ENCODE measurements at places on chromosomes 16 and 17. TPM values are rescaled to one million over a fixed set of nuclear protein-coding genes. Genes with fewer than 3 reads are reported as not detected.
A peak's percentile ranks its signal among the peaks of the same experiment; 100 is the strongest.

DNA sequence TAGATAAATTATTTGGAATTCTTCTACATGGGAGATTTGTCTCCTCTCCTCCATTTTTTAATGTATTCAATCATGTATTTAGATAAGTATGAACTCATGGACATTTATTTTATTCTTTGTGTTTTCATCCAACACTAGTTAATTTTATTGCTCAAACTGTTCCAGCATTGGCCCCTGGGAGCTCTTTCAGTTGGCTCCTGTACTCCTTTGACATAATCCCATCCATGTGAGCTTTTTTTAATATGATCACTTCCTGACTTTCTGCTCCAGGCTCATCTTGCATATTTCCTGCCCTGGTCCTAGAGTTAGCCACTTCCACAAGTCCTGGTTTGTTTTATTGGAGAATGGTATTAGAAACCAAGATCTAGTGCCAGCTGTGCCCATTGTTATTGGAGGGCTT, 419.0 kb upstream of the CDH11 start:
- peak; percentile 89 for DNase-seq

- no peak for DNase-seq
These were observed 489.1 kb upstream of the SALL1 start for GRCh38 chr16:51640196-51640595.

- DNase-seq = peak; percentile 83
These were observed 75.8 kb upstream of the ZNF469 start for GRCh38 chr16:88306860-88307545.

The KRTAP4-11 gene
- not detected for polyA plus RNA-seq

GRCh38 chr17:36475346-36475970, 11.0 kb upstream of the ZNHIT3 start:
- no peak for DNase-seq

The SIAH1 gene
- 31.3 TPM for polyA plus RNA-seq

GRCh38 chr16:83744441-83744981, 63.3 kb upstream of the HSBP1 start:
- peak; percentile 22 for DNase-seq

DNA sequence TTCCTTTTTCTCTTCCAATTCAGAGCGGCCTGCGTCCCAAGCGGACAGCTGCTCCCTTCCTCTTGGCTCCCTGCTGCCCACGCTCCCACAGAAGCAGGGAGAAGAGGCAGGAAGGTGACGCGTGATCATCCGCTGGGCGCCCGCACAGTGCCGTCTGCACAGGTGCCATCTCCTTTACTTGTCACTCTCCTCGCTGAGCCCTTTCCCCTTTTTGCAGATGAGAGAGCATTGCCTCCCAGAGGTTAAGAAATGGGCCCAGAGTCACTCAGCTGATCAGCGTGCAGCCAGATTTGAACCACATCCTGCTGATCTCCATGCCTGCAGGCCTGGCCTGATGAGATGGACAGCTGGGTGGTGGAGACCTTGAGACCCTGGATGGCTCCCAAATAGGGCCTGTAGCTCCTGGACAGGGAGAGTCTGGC, 299.8 kb downstream of the SEC14L1 start:
- peak; percentile 79 for DNase-seq

- DNase-seq = no peak
These were observed 18.8 kb downstream of the B9D1 start for GRCh38 chr17:19343671-19344151.

The CLEC19A gene
- polyA plus RNA-seq = not detected

DNA sequence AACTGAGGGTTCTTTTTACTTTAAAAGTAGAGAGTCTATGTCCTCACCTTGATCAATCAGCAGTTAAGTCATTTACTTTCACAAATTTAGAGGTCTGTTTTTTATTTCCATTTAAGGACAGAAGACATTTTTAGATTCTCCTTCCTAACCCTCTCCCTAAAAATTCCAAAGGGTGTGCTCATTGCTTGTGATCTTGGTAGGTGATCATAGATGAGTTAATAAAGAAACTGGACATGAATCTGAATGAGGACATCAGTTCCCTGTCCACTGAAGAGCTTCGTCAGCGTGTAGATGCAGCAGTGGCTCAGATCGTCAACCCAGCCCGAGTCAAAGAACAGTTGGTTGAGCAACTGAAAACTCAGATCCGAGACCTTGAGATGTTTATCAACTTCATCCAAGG, 8.8 kb downstream of the RUNDC1 start:
- DNase-seq = no peak

The HSD11B2 gene
- polyA plus RNA-seq = 9.6 TPM

- no peak for DNase-seq
These were observed 34.5 kb downstream of the USP7 start for GRCh38 chr16:8929086-8929748.

DNA sequence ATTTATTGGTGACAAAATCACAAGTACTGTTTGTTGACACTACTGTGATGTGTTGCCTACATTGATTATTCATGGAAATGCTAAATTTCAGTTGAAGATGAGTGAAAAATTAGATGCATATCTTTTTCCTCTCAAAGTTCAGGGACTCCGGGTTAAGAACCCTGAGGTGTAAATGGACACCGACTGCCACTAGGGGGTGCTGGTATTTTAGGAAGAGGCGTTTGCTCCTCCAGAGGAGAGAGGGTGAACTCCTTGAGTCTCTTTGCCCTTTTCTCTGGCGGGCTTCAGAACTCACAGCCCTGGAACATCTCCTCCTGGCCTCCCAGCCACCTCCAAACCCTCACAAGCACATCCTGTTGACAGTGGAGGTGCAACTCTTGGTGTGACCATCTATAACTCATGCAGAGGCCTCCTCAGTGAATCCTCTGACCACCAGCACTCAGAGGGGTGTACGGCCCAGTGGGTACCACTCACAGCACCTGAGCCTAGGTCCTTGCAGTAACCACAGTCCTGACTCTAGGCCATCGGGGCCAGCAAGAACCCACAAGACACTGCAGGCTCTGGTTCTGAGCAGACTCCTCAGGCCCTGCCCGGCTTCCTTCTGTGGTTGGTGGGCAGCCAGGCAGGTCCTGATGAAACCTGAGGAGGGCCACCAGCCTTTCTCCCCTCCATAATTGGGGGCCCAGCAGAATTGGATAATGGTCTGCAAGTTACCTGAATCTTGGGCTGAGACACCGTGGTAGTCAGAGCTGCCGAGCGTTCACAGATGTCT, 26.2 kb upstream of the PIK3R5 start:
- DNase-seq = peak; percentile 74

DNA sequence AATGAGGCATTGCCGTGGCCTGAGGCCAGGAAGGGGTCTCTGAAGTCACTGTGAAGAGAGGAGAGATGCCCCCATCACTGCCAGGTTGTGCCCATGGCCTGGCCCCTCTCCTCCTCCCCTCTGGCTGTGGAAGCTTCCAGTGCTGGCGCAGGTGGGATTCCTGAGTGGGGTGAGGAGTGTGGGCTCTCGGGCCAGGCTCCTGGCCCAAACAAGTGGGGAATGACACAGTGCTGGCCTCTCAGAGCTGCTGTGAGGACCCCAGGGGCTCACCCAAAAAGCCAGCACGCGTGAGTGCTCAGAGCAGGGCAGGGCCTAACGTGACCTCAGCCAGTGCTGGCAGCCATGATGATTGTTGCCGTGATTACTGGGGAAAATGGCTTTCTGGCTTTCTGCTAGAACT, 53.5 kb upstream of the MTSS2 start:
- DNase-seq = no peak

DNA sequence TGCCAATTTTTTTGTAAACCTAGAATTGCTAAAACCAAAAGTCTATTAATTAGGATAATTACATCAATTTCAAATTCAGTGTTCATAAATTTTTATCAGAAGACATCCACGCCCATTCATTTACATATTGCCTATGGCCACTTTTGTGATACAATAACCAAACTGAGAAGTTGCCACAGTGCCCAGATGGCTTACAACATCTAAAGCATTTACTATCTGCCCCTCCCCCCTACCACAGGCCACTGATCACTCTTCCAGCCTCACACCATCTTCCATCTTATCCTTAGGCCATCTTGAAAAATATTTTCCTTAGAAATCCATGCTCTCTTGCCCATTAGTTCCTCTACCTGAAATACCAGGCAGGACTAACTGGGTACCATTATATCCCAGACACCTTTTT, 6.3 kb upstream of the PRKAR1A start:
- DNase-seq = no peak

DNA sequence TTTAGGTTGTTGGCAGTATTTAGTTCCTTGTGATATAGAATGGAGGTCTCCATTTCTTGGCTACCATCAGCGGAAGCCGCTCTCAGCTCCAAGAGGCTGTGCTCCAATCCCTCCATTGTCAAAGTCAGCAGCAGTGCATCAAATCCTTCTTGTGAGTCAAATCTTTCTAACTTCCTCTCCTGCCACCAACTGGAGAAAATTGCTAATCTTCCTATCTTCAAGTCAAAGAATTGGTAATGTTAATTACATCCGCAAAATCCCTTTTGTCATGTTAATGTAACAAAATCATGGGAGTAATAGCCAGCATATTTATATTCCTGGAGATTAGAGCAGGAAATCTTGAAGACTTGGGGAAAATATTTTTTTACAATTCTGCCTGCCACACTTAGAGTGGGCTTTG, 436.4 kb upstream of the DYNLRB2 start:
- DNase-seq = peak; percentile 26

DNA sequence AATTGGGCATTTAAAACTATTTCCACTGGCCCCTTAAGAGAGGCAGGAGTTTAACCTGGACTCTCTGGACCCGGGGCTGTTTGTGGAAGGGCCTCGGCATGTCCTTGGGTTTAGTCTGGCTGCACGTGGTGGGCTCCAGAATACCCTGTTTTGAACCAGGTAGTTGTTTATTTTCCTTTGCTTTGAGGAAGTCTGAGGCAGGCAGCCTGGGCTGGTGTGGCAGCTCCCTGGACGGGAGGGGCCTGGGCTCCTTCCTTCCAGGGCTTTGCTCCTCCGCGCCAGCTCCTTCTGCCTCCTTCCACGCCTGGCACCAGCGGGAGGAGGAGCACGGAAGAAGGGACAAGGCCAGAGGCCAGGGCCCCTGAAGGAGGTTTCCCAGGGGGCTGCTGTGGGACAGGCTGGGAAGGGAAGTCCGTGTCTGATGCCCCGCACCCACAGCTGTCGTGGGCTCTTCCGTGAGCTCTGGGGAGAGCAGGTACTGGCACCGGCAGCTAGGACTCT, 15.5 kb downstream of the BANP start:
- DNase-seq = no peak

The KRTAP4-1 gene
- not detected for polyA plus RNA-seq

The C16orf96 gene
- polyA plus RNA-seq = 0.59 TPM

GRCh38 chr17:56630202-56630601, 36.7 kb downstream of the NOG start:
- DNase-seq = no peak

GRCh38 chr17:20008242-20009051, 712 bp upstream of the SPECC1 start:
- DNase-seq = peak; percentile 16

GRCh38 chr17:18042983-18043382, 3.8 kb downstream of the GID4 start:
- DNase-seq = no peak

The TPSD1 gene
- polyA plus RNA-seq = not detected

DNA sequence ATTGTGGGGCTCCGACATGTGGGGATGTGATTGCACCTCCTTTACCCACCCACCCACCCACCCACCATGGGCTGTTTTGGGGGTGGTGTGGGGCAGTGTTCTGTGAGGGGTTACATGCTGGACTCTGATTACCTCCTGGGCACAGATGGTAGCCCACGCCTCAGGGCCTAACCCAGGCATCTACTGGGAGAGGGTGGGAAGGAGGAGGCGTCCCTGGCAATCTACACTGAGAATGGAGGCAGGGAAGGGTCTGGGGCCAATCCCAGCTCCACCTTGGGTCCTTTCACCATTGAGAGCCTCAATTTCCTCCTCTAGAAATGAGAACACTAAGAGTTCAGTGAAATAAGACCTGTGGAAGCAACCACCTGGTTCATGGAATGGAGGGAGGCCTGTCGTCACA, 11.7 kb upstream of the DOK4 start:
- DNase-seq = no peak

DNA sequence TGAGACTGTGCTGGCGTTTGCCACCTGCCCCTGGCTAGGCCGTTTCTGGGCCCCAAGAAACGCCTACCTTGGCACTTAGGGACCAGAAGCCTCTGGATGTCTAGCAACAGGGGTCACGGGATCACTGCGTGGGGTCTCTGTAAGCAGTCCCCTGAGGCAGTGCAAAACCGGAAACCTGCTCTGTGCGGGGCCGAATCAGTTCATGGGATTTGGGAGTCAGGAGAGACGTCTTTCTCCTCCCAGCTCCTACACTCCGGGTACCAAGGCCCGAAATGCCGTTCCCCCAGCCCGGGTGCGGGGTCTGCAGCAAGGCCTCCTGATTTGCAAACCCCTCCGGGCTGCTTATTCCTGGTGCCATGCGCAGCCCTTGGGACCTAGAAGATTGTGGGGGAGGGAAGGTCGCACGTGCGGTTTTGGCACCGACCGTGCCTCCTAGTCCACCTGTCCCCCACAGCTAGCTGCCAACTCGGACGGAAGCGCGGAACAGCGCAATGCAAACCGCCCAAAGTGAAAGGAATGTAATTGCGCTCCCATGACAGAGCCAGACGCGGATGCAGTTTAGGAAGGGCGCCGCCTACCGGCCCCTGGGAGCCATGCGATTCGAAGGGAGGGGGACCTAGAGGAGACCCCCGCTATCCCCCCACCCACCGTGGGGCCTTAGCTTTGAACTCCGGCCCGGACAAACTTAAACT, 6.5 kb downstream of the IRX5 start:
- DNase-seq = peak; percentile 63

The PRSS36 gene
- 2.1 TPM for polyA plus RNA-seq

- peak; percentile 31 for DNase-seq
These were observed 180.0 kb downstream of the CHD9NB start for GRCh38 chr16:52872731-52873130.

DNA sequence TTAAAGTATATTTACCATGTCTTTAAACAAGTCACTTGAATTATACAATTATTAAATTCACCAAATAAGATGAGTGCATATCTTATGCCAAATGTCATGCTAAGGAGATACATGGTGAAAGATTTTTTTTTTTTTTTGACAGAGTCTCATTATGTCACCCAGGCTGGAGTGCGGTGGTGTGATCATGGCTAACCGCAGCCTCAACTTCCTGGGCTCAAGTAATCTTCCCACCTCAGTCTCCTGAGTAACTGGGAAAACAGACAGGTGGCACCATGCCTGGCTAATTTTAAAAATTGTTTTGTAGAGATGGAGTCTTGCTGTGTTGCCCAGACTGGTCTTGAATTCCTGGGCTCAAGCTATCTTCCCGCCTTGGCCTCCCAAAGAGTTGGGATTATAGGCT, 149.0 kb upstream of the GOT2 start:
- no peak for DNase-seq

GRCh38 chr17:78379131-78379491, 662 bp downstream of the PGS1 start:
- DNase-seq = no peak

The KRT24 gene
- polyA plus RNA-seq = not detected

GRCh38 chr17:36511216-36511615, 23.5 kb downstream of the MYO19 start:
- no peak for DNase-seq

GRCh38 chr17:71440513-71440912, 680.3 kb upstream of the SOX9 start:
- no peak for DNase-seq

The PITPNM3 gene
- polyA plus RNA-seq = 3.4 TPM

The MBTPS1 gene
- 81.5 TPM for polyA plus RNA-seq

- no peak for DNase-seq
These were observed 146.4 kb upstream of the CIBAR2 start for GRCh38 chr16:85258629-85259028.

Data from muscle of leg (tissue), 16 donors.